ENCODE measurements at places on chromosomes 7 and 10.

DNA sequence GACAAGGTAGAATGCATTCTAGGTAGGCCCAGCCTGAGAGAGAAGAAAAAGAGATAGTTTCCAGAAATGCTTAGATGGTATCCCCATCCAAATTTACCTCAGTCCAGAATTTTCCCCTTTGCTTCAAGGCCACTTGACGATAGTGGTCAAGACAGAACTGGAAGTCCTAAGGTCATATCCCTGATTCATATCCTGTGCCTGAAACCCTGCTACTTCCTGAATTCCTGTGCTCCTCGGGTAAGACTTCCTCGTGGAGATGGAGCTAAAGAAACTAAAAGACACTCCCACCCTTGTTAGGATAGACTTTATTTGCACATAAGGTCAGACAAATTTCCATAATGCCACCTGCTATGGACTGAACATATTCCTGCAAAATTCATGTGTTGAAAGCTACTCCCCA, 175.9 kb downstream of the EVX1 start:
- no peaks in the 10 kb centered on the region for H3K36me3 ChIP-seq
- H3K27ac ChIP-seq: no peak overlapping the region
- no peaks in the 10 kb centered on the region for H3K27me3 ChIP-seq
- no peak for DNase-seq
- H3K4me3 ChIP-seq: no peak overlapping the region

DNA sequence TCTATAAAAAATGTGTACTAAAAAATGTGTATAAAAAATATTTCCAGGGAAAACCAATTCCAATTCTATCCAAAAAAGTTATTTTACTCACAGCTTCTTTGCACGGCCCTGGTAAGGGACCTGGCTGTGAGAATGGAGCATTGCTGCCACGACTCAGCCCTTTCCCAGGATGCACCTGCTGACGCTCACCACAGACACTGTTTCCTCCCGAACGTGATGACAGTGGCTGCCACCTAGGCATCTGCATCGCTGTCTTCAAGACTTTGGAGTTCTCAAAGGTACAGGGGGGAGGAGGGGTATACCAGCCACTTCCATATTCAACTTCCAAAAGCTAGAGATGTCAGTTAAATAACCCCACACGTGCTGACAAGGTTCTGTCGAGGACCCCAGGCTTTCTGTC, 23.9 kb upstream of the PTPRN2 start:
- H3K27me3 ChIP-seq: no peaks in the 10 kb centered on the region
- no peak overlapping the region for H3K4me3 ChIP-seq
- no peak for DNase-seq
- no peaks in the 10 kb centered on the region for H3K36me3 ChIP-seq
- H3K27ac ChIP-seq: no peak overlapping the region

DNA sequence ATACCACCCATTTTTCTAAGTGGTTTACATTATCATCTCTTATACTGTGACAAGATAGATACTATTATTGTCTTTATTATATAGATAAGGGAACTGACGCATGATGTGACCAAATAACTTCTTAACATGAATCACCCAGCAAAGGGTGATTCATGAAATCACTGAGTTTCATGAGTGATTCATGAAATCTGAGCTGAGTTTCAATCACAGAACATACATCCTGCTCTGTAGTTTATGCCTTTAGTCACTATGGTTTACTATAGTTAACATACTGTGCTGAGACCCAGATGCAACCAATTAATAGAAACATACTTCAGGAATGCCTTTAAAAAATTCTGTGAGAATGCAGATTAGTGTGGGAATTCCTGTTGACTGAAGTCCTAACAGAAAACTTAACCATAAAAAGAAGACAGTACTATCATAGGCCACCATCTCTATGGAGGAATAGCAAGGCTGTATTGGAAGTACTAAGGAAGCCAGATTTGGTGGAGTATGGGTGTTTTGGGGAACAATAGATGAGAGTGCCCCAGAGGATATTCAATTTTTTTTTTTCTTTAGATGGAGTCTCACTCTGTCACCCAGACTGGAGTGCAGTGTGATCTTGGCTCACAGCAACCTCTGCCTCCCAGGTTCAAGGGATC, 43.1 kb upstream of the SEMA3A start:
- H3K27ac ChIP-seq: no peak overlapping the region
- no peaks in the 10 kb centered on the region for H3K36me3 ChIP-seq
- no peak for DNase-seq
- no peaks in the 10 kb centered on the region for H3K27me3 ChIP-seq
- H3K4me3 ChIP-seq: no peak overlapping the region

DNA sequence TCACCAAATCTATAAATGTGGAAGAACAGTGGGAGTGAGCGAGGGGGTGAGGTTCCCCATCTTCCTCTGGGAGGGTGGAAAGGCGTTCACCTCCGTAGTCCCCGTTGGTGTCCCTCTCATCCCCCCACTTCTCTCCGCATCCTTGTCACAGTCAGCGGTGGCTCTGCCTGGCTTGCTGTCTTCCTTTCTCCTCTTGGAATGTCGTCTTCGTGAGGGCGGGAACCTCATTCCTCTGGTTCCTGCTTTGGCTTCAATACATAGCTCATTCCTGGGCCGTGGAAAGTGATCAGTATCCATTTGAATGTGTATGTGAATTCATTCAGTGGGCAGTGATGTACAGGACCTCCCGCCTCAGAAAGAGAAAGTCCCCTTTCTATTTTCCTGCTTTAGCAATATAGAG, 289.4 kb downstream of the CAMK1D start:
- DNase-seq: no peak
- no peak overlapping the region for H3K27ac ChIP-seq
- H3K4me3 ChIP-seq: no peak overlapping the region
- peaks cover 6% of the 10 kb centered on the region for H3K4me1 ChIP-seq
- no peaks in the 10 kb centered on the region for H3K27me3 ChIP-seq

- H3K4me1 ChIP-seq: peaks cover 22% of the 10 kb centered on the region
- no peak overlapping the region for H3K27ac ChIP-seq
- DNase-seq: no peak
Measured at GRCh38 chr10:87506956-87507355, 2.3 kb downstream of the MINPP1 start.

- H3K27me3 ChIP-seq: no peaks in the 10 kb centered on the region
- H3K4me1 ChIP-seq: peaks cover 7% of the 10 kb centered on the region
- no peaks in the 10 kb centered on the region for H3K36me3 ChIP-seq
- H3K27ac ChIP-seq: no peak overlapping the region
Measured at GRCh38 chr10:63481815-63482421, 16.1 kb upstream of the JMJD1C start.

- no peak overlapping the region for H3K27ac ChIP-seq
- H3K4me3 ChIP-seq: no peak overlapping the region
- no peak for DNase-seq
- no peaks in the 10 kb centered on the region for H3K4me1 ChIP-seq
- no peaks in the 10 kb centered on the region for H3K27me3 ChIP-seq
- no peaks in the 10 kb centered on the region for H3K36me3 ChIP-seq
Measured at GRCh38 chr10:108412323-108412722, 1247.8 kb upstream of the SORCS1 start.

DNA sequence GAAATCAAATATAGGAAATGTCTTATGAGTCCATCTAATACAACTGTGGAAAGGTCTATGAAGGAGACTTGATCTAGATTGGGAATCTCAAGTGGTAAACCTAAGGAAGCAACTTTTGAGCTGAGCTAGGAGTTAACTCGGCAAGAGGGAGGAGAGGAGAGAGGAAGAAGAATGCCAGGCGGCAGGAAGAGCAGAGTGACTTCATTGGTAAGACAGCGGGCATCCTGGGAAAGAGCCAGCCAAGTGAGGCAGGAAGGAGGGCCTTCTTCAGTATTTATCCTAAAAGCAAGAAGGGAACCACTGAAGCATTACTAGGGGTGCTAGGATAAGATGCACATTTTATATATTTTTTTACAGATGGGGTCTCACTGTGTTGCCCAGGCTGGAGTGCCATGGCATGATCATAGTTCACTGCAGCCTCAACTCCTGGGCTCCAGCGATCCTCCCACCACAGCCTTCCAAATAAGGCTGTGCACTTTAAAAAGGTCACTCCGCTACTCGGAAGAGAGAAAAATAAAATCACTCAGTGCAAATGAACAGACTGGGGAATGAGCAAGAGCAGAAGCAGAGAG, 2.0 kb downstream of the BCL7B start:
- no peaks in the 10 kb centered on the region for H3K36me3 ChIP-seq
- H3K27me3 ChIP-seq: no peaks in the 10 kb centered on the region
- no peak overlapping the region for H3K4me3 ChIP-seq
- peaks cover 13% of the 10 kb centered on the region for H3K4me1 ChIP-seq
